ENCODE measurements at places on chromosomes 2 and 18.

GRCh38 chr2:119536707-119537106 lies 7.5 kb upstream of the CFAP221 start:
- no peak for DNase-seq

GRCh38 chr18:70149156-70149555 lies 56.3 kb downstream of the RTTN start:
- no peak for DNase-seq

DNA sequence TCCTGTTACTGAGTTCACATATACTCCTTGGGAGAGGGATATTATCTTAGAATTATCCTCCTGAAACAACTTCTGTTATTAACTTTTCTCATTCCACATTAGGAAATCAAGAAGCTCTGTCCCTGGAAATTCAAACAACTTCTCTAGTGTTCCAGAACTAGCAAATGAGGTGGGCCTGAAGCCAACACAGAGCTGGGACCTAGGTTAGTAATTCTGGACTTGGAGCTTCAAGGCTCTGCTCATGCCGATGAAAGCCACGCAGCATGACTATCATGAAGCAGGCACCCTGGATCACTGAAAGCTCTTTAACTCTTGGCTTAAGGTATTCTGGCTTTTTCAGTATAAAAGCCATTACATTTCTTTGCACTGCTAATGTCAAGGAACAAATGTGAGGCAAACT lies 242.7 kb downstream of the TGIF1 start:
- no peak for DNase-seq

DNA sequence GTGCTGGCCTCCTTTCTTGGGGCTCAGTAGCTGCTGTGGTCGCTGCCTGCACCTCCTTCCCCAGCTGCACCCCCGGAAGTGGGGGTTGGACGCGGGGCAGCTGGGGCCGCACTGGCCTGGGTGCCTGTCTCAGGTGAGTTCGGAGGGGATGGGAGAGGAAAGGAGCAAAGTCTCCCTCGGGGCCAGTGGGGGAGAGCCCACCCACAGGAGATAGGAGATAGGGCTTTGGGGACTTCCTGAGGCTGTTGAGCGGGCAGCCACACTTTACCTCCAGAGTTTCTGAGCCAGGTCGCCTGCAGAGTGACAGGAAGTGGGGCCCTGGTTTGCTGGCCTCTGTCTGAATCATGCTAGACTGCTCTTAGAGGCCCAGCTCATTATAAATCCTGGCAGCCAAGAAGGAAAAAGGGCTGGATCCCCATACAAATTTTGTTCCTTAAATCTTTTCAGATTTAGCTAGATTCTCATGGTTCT lies 8.1 kb downstream of the MBP start:
- no peak for DNase-seq

DNA sequence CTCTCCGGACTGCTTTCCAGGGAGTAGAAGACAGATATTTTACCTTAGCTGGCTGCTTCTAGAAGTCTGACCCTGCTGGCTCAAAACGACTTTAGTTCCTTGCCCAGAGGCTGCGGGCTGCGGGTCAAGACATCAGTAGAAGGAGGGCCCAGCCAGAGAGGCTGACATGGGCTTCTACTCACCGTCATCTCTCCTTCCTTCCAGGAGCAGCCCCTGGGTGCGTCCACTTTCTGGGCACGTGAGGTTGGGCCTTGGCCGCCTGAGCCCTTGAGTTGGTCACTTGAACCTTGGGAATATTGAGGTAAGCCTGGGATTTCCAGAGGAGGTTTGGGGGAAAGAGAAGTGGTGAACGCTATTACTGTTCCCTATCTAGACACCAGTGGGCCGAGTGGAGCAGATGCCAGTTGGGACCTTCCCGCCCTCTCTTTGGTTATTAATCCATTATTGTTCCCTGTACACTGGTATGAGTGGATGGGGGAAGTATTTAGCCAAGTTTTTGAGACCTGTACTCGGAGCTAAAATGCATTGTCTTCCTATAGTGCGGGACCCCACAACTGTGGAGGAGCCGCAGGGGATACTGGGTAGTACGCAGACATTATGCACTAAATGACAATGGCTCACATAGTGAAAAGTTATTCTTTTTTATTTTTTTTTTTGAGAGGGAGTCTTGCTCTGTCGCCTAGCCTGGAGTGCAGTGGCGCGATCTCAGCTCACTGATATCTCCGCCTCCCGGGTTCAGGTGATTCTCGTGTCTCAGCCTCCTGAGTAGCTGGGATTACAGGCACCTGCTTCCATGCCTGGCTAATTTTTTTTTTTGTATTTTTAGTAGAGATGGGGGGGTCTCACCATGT lies 26.3 kb upstream of the CASP8 start:
- no peak for DNase-seq

GRCh38 chr2:238120463-238121298 lies 17.8 kb upstream of the KLHL30 start:
- no peak for DNase-seq

DNA sequence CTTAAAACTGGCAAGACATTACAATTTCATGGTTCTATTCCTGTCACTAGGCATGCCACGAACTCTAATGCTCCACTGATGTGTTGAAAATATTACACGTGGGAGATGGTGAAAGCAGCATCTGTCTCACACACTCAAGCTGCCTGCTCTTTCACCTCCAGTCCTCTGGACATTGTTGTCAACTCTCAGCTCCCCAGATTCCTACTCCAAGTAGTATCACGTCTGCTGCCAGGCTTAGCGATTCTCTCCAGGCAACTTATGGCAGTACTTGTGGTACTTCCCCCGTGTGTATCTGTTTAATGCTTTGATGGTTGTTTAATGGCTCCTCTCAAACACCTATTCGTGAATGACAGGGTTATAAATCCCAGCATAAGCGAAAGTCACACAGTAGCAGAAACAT lies 103.8 kb downstream of the TMEFF2 start:
- DNase-seq: no peak

- DNase-seq: no peak
Observed at GRCh38 chr2:46720592-46721185, 194.9 kb downstream of the MCFD2 start.

DNA sequence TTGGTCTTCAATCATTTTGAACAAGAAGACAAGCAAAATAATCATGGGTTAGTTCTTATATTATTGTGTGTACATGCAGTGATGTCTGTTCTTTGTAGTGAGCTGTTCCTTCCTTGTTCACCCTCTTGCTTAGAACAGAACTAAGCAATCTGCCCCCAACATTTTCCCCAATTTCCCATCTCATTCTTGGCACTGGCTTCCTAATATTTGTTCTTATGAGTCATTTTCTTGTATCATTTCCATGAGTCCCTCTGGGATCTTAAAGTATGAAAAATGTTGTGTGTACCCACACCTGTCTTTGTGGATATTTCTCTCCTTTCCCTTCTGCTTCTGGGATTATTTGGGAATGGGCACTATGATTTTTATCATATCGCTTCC lies 3.5 kb upstream of the IL1B start:
- DNase-seq: no peak

- no peak for DNase-seq
Observed at GRCh38 chr2:231530099-231531011, at the start of gene NMUR1. Gene NMUR1 (minus strand): TSS chr2:231530445. CDS start chr2:231530361, 84 bp downstream.

- DNase-seq: no peak
Observed at GRCh38 chr2:228377533-228377932, 196.0 kb upstream of the SPHKAP start.

DNA sequence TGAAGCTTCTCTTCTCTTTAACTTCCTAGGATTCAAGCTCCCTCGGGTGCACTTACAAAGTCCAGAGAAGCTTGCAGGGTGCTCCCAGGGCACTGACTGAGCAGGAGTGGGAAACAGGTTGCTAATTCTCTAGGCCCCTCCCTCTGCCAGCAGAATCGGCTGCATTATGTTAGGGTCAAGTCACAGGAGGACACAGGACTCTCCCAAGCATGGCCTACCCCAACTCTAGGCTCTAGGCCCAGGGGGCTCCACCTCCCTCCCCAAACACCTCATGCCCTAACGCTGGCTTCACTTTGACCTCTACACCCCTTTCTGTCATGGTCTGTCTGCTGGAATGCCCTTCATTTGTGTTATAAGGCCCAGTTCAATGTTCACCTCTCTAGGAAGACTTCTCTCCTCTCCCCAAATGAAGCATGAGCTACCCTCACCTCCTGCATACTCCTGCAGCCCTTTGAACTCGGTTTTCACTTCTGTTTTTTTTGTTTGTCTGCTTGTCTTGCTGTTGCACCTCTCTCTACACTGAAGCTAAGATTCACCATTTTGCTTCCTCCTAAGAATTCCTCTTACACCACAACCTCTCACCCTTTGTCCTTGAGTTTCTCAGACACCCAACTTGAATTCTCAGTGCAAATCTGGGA lies 521.8 kb upstream of the ID2 start:
- DNase-seq: no peak

- DNase-seq: no peak
Observed at GRCh38 chr18:61714421-61714820, 178.4 kb downstream of the RNF152 start.

GRCh38 chr2:44578471-44579093 lies 216.8 kb downstream of the CAMKMT start:
- no peak for DNase-seq

GRCh38 chr2:240725266-240725665 lies 33.6 kb downstream of the AQP12A start:
- DNase-seq: no peak

GRCh38 chr2:30826481-30826880 lies 19.2 kb upstream of the CAPN13 start:
- no peak for DNase-seq

GRCh38 chr2:164782323-164782722 lies 59.3 kb downstream of the COBLL1 start:
- no peak for DNase-seq

DNA sequence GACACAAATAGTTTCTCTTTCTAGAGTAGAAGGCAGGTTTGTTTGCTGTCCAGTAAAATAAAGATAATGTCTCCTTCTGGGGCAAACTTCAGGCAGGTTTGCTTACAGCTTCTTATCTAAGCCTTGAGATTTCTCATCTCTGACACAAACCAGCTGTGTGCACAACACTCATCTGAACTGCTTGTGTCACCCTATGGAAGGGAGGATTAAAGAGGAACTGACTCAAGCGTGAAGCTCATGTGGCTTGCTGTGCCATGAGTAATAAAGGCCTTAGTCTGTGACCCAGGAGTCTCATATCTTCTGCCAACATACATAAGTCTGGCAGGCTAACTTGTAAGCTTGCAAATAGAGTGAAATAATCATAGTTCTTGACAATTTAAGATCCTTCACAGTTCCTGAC lies 24.2 kb upstream of the CPO start:
- DNase-seq: no peak

- DNase-seq: no peak
Observed at GRCh38 chr2:194550702-194551101, 1106.3 kb upstream of the SLC39A10 start.

DNA sequence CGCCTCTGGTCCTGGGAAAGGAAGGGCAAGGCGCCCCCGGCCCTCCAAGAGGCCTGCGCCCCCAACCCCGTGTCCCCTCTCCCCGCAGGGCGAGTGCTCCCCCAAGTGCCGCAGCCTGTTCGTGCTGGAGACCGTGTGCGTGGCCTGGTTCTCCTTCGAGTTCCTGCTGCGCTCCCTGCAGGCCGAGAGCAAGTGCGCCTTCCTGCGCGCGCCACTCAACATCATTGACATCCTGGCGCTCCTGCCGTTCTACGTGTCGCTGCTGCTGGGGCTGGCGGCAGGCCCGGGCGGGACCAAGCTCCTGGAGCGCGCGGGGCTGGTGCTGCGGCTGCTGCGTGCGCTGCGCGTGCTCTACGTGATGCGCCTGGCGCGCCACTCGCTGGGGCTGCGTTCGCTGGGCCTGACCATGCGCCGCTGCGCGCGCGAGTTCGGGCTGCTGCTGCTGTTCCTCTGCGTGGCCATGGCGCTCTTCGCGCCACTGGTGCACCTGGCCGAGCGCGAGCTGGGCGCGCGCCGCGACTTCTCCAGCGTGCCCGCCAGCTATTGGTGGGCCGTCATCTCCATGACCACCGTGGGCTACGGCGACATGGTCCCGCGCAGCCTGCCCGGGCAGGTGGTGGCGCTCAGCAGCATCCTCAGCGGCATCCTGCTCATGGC lies 52.4 kb downstream of the SLC66A2 start:
- no peak for DNase-seq

DNA sequence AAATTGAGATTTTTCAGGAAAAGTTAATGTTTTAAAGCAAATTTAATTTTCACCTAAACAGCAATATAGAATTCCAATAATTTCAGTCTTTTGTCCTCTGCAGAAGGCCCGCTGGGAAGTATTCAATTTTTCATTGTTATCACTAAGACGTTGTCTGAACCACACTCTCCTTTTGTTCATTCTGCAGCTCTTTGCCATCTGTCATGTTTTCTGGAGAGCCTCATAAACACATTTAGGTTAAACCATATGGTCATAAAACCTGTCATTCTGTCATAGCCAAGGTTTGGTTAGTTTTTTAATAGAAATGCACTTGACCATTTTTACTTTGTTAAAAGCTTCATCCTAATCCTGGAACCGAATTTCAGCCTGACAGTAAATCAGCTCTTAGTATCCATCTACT lies 54.0 kb upstream of the PGAP1 start:
- DNase-seq: no peak

DNA sequence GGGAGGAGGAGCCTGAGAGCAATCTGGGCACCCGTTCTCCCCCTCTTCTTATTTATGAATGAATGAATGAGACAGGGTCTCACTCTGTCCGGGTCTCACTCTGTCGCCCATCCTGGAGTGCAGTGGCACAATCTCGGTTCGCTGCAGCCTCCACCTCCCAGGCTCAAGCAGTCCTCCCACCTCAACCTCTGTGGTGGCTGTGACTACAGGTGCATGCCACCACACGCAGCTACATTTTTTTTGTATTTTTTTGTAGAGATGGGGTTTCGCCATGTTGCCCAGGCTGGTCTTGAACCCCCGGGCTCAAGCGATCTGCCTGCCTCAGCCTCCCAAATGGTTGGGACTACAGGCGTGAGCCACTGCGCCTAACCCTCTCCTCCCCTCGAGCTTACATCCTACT lies 198.4 kb downstream of the NEDD4L start:
- no peak for DNase-seq

DNA sequence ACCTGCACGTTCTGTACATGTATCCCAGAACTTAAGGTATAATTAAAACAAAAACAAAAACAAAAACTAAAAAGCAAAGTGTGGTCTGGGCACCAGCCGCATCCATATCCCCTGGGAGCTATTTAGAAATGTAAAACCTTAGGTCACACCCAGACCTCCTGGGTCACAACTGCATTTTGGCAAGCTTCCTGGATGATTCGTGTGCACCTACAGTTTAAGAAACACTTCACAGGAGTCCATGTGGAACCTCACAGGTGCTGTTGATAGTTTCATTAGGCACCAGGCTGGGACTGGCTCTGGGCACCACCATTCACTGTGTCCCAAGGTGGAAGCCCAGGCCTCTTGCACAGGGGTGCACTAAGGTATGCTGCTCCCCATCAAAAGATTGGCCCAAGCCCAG lies 103.6 kb upstream of the BOD1L2 start:
- no peak for DNase-seq
